LNCaP clone FGC (cell line): ENCODE measurements at places on chromosomes 12 and 14.

- DNase-seq, result no peak
Measured at GRCh38 chr12:55929306-55929791, 1.6 kb upstream of the DGKA start.

DNA sequence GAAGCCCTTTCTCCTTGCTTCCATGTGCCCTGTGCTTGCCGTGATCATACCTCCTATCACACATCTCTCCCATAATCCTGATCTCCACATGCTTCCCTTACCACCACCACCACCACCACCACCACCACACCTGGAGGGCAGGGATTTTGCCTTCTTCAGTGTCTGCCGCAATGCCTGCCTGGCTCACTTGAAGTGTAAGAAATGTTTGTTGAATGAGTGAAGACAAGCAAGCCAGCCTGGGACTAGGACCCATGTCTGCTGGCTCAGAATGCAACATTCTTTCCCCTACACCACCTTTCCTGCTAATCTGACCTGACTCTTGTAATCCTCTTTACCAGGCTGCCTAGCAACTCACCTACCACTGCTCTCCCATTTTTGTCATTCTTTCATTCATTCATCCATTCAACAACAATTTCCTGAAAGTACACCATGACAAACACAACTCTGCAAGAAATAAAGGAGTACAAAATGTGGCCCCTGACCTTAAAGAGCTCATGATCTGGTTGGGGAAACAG, 3.5 kb upstream of the NID2 start:
- DNase-seq, result no peak

- no peak for DNase-seq
Measured at GRCh38 chr14:50021261-50022031, 94.9 kb downstream of the VCPKMT start.

DNA sequence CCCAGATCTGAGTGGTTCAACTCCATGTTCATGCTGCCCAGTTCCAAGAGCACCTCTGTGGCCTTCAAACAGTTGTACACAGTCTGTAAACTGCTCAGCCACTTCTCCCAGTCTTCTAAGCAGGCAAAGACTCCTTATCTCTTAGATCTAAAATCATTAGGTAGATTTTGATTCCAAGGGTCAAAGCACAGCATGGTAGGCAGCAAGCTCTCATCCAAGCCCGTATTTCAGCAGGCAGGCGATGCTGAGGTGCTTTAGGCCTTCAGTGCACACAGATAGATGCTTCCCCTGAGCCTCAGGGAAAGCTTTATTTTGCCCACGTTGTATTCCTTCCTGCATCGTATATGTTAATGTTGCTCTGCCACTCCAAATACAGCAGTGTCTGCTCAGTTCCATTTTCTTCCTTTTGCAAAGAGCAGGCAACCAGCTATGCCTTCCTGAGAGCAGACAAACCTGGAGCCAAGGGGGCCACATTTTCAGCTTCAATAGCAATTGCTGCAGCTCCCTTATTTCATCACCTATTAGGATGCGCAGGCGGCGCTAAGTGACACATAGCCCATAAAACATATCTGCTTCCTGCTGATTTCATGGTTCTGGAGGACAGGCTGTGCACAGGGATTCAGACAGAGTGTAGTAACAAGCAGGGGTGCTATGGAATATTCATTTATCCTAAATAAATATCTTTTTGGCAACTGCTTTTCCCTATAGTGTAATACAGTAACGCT, 67.5 kb downstream of the ETV6 start:
- no peak for DNase-seq

GRCh38 chr12:19382111-19382526, 57.2 kb upstream of the AEBP2 start:
- no peak for DNase-seq

DNA sequence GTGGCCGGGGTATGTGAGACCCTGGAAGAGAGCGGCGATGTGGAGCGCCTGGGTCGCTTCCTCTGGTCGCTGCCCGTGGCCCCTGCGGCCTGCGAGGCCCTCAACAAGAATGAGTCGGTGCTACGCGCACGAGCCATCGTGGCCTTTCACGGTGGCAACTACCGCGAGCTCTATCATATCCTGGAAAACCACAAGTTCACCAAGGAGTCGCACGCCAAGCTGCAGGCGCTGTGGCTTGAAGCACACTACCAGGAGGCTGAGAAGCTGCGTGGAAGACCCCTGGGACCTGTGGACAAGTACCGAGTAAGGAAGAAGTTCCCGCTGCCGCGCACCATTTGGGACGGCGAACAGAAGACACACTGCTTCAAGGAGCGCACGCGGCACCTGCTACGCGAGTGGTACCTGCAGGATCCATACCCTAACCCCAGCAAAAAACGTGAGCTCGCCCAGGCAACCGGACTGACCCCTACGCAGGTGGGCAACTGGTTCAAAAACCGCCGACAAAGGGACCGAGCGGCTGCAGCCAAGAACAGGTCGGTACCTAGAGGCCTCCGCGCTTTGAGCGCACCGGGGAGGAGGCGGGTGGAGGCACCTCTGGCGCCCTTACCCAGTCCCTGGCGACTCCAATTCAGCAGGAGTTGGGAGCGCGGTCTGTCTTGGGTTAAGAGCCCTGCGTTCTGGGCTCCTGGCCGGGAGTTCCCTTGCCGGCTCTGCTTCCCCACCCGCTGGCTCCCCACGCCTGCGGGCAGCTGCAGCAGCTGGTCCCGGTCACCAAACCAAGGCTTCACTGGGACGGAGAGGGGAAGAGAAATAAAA, 700 bp downstream of the SIX6 start:
- DNase-seq, result no peak

- no peak for DNase-seq
Measured at GRCh38 chr12:96444399-96444798, 44.2 kb upstream of the CDK17 start.

GRCh38 chr14:21921453-21921852, 247.8 kb upstream of the OR4E1 start:
- no peak for DNase-seq
